AG09319 (cell line): ENCODE measurements at places on chromosomes 5 and 9.

DNA sequence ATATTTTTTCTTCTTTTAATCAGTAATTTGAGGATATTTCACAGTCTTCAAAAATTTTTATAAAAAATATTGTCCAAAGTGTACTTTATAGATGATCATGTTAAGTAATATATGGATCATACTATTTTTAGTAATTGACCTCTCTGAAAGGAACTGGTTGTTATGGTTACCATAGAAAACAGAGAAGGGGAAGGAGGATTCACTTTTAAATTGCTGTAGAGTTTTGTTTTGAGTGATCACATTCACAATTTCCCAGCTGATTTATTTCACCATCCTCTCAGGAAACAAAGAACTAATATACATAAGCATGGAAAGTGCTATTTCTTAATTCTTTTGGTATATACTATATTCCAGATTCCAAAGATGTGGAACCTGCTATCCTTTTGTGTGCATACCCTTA lies 56.5 kb upstream of the NREP start:
- no peak for DNase-seq

GRCh38 chr5:79512471-79513307 lies 1.2 kb downstream of the HOMER1 start:
- DNase-seq: no peak

- no peak for DNase-seq
Observed at GRCh38 chr5:157213527-157214243, 33.0 kb downstream of the ITK start.

GRCh38 chr5:122492675-122493074 lies 180.6 kb downstream of the SNCAIP start:
- no peak for DNase-seq

DNA sequence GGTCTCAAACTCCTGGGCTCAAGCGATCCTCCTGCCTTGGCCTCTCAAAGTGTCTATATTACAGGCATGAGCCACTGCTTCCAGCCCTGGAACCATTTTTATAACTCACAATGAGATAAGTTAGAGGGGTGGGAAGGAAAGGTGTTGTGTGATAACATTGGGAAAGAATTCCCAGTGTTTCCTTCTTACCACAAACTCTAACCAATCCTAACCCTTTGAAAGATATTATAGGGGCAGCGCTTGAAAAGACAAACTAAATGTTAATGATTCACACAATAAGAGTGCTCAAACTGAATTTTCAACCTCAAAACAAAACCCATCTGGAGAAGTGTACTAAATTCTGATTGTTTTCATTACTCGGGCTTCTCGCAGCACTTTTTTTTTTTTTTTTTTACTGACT lies 109.7 kb downstream of the TSSK1B start:
- DNase-seq: no peak
